Activated T-cell treated with anti-CD3 and anti-CD28 coated beads, Interleukin-2, amount 50 U/mL, for 72 hours (primary cell): ENCODE measurements at places on chromosomes 12 and 14. TPM values are rescaled to one million over a fixed set of nuclear protein-coding genes. Genes with fewer than 3 reads are reported as not detected.

The CLEC7A gene
- not detected for total RNA-seq

The BEGAIN gene
- 2.8 TPM for total RNA-seq

The OVCH1 gene
- not detected for total RNA-seq

The ACSS3 gene
- total RNA-seq, result not detected

The CABP1 gene
- total RNA-seq, result 1.2 TPM

The PPFIA2 gene
- not detected for total RNA-seq

- DNase-seq, result no peak
Measured at GRCh38 chr14:26289891-26290486, 307.8 kb downstream of the NOVA1 start.

GRCh38 chr14:89214221-89214965, 202.6 kb downstream of the FOXN3 start:
- no peak for DNase-seq

DNA sequence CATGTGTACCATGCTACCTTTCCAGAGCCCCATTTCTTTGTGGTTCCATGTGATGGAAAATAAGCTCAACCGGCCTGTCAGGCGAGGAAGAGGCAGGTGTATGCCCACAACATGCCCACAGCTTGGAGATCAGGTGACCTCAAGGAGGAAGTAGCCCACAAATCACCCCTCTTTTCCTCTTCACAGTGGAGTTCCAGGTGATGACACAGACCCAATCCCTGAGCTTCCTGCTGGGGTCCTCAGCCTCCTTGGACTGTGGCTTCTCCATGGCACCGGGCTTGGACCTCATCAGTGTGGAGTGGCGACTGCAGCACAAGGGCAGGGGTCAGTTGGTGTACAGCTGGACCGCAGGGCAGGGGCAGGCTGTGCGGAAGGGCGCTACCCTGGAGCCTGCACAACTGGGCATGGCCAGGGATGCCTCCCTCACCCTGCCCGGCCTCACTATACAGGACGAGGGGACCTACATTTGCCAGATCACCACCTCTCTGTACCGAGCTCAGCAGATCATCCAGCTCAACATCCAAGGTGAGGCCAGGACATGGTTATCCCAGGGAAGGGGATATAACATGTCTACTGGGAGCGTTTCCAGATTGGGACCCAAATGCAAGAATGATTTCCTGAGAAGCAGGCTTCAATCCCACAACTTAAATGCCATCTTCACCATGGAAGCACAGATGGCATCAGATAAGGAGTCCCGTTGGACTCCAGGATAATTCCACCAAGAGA, 5.5 kb downstream of the TAPBPL start:
- DNase-seq, result no peak

- DNase-seq, result no peak
Measured at GRCh38 chr12:71626768-71627167, 36.9 kb downstream of the ZFC3H1 start.

DNA sequence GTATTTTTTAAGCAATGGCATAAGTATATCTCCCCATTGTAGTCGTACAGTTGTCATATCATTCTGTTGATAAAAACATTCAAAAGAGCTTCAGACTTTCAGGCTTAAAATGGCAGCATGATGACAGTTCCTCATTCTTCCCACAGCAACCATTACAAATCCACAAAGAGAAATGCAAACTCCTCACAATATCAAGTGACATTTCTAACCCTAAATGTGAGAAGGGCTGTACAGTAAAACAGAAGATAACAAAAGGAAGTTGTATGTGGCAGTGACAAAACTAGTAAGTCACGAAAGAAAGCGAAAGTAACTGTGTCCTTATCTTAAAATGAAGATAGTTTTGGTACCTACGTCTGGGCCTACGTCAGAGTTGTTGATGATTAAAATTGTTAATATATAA, 46.7 kb downstream of the GXYLT1 start:
- DNase-seq, result no peak

DNA sequence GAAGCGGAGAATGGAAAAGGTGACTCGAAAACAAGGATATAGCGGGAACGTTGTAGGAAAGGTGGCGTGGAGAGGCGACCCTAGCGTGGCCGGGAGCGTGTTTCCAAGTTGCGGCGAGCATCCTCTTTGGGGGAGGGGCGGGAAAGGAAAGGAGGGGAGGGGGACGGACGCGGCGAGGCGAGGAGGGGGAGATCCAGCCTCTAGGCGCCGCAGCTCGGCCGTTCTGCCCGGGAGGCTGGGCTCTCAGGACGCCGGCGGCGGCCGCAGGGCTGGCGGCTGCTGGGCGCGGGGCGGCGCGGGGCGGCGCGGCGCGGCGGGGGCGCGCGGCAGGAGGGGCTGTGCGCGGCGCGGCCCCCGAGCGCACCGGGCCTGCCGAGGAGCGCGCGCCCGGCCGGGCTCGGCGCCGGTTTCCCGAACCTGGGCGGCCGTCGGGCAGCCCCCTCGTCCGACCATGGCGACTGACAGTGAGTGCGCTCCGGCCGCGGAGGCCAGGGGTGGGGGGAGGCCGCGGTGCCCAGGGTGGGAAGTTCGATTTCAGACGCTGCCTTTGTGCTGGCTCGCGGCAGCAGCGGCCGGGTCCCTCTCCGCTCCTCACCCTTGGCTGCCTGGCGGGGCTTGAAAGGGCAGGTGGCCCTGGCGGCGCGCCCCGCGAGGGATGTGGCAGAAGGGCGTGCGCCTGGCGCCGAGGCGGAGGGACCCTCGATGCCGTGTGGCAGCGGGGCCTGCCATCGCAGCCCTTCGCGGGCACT, 50.3 kb downstream of the SNAPC1 start:
- DNase-seq, result peak; percentile 20

- DNase-seq, result no peak
Measured at GRCh38 chr12:5043589-5044419, at the start of gene KCNA5. KCNA5 (plus strand) TSS chr12:5043879; CDS start chr12:5044148, 269 bp downstream.

DNA sequence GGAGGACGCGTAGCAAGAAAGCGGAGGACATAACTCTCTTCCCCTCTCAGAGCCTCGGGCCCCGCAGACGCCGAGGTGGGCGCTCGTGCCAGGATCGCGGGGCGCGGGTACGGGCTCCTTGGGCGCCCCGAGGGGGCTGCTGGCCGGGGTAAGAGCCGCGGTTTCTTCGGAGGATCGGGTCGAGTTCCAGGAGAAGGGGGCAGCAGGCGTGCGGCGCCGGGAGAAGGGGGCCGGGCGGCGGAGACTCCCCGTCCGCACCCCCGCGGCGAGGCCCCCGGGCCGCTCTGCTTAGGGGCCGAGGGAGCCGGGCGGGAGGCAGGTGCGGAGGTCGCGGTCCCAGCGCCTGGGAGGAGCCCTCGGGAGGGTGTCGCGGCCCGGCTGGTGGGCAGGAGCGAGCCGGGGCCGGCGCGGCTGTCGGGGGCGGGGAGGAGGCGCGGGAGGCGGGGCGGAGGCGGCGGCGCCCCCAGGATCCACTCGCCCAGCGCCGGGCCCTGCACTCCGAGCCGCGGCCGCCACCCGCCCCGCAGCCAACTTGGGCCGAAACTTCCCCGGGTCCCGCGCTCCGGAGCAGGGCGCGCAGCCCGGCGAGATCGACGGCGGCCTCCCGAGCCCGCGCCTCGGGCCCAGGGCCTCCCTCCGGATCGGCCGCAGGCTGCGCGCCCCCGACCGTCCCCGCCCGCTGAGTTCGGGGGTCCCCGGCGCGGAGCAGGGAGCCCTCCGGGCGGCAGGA, 64.4 kb downstream of the FBXL14 start:
- peak; percentile 15 for DNase-seq

- DNase-seq, result no peak
Measured at GRCh38 chr14:33588771-33589170, 362.1 kb downstream of the EGLN3 start.

DNA sequence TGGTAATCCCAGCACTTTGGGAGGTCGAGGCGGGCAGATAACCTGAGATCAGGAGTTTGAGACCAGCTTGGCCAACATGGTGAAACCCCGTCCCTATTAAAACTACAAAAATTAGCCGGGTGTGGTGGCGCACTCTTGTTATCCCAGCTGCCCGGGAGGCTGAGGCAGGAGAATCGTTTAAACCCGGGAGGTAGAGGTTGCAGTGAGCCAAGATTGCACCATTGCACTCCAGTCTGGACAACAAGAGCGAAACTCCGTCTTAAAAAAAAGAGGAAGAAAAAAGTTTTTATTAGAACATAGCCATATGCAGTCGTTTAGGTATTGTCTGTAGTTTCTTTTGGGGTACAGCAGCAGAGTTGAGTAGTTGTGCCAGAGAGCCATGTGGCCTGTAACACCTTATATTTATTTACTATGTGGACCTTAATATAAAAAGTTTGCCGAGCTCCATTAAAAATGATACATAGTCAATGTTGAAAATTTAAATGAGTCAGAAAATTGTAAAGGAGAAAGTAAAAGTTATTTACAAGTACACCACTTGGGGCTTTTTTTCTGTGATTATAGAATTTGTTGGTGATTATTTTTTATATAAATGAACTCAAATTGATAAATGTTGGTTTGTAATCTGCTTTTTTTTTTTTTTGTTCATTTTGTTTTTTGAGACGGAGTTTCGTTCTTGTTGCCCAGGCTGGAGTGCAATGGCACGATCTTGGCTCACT, 2.2 kb downstream of the ADIPOR2 start:
- no peak for DNase-seq
